ENCODE measurements at places on chromosomes 13 and 19. TPM values are rescaled to one million over a fixed set of nuclear protein-coding genes. Genes with fewer than 3 reads are reported as not detected.

- DNase-seq = peak; percentile 38
Observed at GRCh38 chr19:40741527-40742390, 8.5 kb downstream of the ACTMAP start.

DNA sequence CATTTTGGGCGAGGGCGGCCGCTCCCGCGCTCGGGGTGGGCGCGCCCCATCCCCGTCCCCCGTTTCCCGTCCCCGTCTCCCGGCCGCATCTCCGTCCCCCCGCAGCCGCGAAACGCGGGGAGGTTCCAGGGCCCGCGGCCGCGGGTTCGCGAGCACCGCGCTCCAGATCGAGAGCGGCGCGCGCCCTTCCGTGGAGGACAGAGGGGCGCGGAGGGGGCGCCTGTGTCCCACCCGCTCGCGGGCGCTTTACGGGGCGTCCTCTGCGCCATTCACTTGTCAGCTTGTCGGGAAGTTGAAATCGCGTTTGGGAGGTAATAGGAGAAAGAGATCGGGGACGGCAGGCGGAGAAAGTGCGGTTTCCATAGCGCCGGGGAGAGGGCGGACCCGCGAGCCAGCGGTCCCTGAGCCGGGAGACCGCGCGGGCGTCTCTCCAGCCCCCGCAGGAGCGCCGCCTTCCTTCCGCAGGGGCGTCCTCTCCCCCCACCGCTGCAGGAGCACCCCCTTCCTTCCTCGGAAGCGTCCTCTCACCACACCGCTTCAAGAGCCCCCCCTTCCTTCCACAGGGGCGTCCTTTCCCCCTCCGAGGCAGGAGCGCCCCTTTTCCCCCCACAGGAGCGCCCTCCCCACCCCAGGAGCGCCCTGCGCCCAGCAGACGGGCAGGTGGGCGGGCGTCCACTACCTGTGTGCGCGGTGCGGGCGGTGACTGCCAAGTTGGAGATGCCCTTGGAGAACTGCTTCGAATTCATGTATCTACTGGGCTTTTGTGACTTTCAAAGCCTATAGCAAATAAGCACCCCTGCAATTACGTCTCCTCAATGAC lies 962 bp upstream of the IRS2 start:
- no peak for DNase-seq

DNA sequence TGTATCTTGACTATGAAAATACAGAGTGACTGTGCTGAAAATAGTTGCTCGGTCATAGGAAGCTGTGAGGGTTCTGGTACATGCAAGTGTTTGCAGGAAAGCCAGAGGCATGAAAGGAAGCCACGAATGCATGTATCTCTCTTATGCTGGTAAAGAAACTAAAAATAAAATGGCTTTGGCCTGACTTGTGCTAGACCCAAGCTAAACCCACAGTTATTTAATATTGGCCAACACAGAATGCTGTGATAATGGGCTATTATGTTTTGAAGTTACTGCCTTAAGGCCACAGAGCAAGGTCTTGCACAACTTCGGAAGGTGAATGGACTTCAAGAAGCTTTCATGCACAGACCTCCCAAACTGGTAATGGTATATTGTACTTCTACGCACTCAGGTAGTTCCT lies 518.2 kb upstream of the HTR2A start:
- no peak for DNase-seq

DNA sequence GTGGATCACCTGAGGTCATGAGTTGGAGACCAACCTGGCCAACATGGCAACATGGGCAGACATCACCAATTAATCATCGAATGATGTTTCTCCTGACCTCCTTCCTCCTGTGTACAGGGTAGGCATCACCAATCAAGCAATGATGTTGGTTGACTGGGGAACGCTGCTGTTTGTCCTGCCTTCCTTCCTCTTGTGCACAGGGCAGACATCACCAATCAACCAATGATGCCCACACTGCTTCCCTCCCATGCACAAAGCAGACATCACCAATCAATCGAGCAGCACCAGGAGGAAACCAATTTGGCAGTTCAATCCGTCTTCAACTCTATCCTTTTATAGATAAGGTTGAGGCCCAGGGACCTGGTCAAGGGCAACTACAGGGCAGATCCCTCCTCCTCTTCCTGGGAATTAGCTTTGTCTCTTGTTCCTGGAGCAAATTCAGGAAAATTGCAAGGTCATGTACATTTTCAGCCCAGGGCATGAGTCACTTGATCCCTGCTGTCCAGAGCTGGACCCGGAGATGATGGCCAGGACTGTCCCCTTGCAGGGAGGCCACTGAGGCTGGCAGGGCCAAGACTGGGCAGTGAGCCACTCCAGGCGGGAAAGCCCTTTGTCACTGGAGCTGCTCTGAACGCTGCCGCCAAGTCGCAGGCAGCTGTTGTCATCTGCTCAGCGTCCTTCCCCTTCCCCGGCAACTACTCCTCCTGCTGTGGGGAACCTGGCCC lies 5.3 kb upstream of the CSNK1G2 start:
- DNase-seq = no peak

DNA sequence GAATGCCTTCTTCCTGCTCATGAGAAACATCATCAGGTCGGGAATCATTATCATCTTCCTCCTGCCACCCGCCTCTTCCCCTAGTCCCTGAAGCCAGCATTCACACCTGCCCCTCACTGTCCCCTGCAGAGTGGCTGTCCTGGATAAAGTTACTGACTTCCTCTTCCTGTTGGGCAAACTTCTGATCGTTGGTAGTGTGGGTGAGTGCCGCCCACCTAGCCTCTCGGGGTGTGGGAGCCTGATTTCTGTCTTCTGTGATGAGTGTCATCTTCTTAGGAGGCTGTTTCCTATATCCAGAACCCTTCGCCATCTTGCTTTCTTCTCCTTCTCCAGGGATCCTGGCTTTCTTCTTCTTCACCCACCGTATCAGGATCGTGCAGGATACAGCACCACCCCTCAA lies 12.5 kb downstream of the SLC44A2 start:
- DNase-seq = no peak

The PSG11 gene
- not detected for total RNA-seq

The HOMER3 gene
- total RNA-seq = 18.0 TPM

Data from Caco-2 (cell line).